ENCODE measurements at places on chromosomes 12 and 14.

DNA sequence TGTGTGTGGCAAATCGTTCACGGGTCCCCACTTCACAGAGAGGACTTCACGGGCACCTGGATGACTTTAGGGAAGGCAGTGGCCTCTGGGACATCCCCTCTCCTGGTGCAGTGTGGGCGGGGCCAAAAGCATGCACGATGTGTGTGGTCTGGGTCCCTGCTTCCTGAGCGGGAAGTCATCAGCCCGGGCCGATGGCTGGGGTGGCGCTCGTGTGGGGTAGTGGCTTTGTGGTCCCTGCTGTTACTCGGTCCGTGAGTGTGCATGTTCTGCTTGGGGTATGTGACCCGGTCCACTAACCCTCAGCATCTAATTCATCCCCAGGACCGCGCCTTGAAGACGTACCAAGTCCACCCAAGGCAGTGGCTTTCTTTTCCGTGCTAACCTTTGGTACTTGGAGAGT is 142.5 kb upstream of the RTL1 start:
- DNase-seq, result no peak

DNA sequence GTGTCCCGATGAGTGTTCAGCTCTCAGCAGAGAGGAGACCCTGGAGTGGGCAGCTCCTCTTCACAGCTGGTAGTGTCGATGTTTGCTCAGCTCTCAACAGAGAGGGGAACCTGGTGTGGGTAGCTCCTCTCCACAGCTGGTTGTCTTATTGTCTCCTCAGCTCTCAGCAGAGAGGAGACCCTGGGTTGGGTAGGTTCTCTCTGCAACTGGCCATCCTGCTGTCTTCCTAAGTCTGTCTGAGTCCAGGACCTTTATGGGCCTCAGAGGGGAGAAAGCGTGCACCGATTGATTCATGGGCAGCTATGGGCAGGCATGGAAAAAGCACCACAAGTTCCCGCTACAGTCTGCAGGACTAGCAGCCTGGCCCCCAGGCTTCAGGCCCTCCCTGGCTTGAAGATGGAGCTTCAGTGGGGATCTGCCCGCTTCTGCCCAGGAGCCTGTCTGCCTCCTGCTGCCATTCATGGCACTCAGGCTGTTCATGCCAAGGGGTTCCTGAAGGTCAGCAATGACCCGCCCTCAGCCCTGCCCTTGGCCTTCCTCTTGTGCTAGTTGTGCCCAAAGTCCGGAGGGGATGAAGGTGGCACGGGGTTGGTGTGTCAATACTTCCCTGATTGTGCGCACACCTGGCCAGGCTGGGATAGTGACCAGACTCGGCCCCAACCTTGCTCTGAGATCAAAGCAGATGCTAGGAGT is 224.2 kb downstream of the KCNC2 start:
- DNase-seq, result no peak

DNA sequence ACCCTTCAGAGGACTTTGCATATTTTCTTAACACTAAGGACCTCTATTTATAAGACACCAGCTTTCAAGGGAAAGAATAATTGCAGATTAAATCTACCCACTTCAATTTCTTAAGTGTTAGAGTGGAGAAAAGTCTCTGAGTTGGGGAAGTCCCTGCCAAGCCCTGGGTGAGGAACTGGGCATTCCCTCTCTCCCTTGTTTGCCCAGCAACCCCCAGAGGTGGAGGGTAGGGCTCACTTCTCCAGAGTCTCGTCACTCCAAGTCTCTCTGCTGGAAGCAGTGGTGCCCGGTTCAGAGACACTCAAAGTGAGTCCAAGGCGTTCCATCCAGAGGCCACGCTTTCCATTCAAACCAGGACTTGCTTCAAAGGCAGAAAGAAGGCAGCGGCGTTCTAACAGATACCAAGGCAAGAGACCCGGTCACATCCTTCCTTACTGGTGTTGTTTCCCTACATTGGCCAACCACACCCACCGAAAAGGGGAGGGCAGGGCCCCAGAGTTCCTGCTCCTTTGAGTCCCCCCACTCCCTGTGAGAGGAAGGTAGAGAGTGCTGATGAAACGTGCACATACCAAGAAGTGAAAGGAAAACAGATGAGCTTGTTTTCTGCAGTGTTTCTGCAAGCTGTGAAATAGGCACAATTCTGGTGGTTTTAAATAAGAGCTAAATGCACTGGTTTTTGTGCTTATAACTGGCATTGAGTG is 6.1 kb upstream of the BDKRB2 start:
- no peak for DNase-seq

DNA sequence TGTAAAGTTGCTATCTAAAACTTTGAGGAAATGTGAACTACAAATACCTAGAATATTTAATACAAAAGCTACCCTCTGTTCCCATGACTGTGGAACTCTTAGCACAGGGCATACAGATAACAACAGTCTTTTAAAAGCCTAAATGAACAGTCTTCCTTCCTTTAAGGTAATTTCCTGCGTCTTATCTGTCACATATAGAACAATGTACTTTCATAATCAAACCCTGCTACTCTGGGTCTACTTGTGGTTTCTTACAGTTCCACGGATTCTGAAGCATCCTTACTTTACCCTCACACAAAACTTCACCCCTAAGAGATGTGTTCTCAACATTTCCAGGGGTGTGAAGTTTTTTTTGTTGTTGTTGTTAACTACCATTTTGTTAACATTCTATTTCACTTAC is 5.1 kb downstream of the PKP2 start:
- no peak for DNase-seq

- DNase-seq, result no peak
These were observed 544.0 kb downstream of the GALC start for GRCh38 chr14:87449016-87449415.

GRCh38 chr14:60111732-60112131 is 20.0 kb downstream of the PCNX4 start:
- DNase-seq, result no peak

GRCh38 chr14:78162202-78162601 is 8.0 kb upstream of the NRXN3 start:
- DNase-seq, result no peak

DNA sequence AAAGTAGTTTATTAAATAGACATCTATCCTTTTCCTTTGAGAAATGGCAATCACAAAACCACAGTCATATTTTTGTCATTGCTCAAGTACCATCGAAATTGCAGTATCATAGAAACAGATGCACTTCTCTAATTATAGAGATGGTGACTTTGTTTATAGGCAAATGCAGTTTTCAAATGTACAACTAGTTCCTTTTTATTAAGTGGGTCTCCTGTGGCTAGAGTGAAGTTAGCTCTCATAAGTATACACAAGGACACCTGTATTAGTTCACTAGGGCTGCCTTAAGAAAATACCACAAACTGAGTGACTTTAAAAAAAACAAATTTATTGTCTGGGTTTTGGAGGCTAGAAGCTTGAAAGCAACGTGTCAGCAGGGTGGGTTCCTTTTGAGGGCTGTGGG is 62.8 kb downstream of the OTOGL start:
- DNase-seq, result no peak

- DNase-seq, result no peak
These were observed 364.1 kb upstream of the SFSWAP start for GRCh38 chr12:131346555-131347344.

GRCh38 chr12:24854908-24855307 is 94.0 kb downstream of the BCAT1 start:
- DNase-seq, result peak; percentile 62

GRCh38 chr14:74333909-74334308 is 14.4 kb upstream of the VRTN start:
- peak; percentile 61 for DNase-seq

DNA sequence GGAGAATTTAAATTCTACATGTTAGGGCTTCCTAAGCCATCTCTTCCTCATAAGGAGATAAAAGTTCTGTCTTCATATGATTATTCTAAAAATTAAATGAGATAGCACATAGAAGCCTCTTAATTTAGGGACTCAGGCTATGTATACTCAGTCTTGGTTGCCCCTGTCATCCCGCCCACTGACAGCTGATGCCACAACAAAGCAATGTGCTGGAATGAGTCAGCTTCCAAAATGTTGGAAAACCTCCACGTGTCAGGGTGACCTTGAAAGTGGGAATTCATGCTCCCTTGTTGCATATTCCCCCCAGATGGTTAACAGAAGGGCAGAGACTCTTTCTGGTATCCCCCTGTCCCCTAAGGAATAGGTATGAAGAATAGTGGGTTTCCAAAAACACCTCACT is 238.0 kb upstream of the DDHD1 start:
- DNase-seq, result peak; percentile 47

DNA sequence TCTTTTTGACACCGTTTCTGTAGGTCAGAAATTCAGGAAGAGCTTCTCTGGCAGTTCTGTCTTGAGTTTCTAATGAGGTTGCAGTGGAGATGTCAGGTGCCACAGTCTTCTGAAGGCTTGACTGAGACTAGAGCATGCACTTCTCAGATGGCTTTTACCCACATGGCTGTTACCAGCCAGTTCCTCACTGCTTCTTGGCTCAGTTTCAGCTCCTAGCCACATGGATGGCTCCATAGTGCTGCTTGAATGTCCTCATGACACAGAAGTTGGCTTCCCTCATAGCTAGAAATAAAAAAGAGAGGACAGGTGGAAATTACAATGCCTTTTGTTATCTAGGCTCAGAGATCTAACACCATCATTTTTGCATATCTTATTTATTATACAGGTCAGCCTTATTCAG is 38.1 kb upstream of the SLC2A13 start:
- no peak for DNase-seq

DNA sequence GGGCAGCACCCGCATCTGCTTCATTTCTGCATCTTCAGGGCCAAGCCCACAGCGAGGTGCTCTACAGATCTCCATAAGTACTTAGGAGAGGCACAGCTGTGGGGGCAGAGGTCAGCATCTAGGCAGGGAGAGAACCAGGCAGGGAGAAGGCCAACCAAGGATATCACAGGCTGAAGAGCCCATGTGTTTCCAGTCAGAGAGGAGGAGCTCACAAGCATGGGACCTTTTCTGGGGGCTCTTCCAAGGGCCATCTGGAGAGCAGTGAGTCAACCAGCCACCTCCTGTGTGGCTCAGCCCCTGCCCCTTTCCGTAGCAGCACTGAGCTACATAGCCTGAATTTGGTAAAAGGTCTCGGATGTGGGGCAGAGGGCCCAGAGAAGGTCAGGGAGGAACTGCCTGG is 78.5 kb downstream of the ARL6IP4 start:
- DNase-seq, result no peak

DNA sequence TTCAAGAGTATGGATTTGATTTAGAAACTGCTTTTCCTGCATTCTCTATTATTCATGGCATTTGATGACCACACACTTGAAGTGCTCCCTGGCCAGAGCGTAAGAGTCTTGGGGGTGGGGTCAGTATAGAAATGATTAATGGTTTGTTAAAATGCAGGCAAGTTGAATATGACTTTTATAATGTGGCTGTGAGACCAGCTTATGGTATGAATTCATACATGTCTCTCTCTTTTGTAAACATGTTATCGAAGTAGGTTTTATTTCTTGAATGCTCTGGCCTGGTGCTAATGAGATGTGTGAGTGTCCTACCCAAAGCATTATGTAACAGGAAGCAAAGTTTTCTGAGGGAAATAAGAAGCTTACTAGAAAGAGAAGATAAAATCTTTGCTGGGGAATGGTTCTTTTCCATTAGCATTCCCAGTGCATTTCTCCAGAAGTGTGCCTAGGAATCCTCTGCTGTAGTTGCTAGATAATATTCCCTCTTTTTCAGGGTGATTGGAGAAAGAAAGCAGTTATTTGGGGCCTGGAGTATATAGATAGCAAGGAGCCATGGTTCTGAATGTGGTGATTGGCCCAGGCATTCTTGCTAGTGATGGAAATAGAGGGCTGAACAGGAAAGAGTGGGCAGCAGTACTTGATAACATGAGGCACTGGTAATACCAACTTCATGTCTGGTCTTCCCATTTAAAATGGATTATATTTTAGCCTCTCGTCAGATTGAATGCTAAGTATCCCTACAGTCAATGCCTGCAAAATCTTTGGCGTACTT is 289.7 kb downstream of the RAD51B start:
- no peak for DNase-seq

DNA sequence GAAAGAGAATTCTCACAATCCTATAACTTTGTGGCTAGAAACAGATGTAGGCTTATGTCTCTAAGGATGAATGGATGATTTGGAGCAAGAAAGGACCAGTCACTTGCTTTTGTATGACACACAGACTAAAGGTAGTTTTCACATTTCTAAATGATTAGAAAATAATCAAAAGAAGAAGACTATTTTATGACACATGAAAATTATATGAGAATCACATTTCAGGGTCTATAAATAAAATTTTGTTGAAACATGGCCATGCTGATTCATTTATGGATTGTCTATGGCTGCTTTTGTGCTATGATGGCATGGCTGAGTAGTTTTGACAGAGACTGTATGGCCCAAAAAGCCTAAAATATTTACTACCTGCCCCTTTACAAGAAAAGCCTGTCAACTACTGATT is 49.4 kb upstream of the FRMD6 start:
- DNase-seq, result no peak

DNA sequence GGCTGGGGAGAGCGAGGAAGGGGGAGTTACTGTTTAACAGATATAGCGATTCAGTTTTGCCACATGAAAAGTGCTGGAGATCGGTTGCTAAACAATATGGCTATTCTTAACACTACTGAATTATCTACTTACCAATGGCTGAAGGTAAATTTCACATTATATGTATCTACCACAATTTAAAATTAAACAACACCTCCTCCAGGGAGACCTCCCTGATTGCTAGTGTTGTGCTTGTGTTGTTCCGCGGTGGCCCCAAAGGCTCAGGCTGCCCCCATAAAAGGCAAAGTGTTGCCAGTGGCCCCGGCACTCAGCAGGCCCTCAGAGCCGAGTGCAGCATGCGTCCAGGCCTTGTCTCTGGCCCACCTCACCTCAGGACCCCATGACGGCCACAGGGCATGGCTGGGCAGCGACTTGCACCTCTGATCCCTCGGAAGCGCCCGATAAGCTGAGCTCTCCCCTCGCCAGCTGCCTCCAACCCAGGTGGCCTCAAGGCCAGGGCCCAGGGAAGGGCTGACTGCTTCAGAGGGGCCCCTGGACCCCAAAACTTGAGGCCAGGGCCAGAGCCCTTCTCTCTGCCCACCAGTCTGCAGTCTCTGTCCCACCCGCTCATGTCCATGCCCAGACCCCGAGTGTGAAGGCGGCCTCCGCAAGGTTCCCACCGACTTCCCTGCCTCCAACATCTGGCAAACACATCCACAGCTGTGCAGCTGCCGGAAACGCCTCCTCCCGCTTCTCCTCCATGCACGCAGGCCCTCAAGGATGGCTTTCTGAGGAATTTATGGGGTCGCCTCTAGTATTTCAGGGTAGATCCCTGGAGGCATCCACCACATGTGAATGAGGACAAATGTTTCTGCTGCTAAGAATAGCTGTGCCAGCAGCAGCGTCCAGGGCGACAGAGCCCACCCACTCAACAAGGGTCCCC is 60.0 kb downstream of the NCOR2 start:
- DNase-seq, result no peak

- DNase-seq, result no peak
These were observed 335.8 kb upstream of the E2F7 start for GRCh38 chr12:77401064-77401769.

- no peak for DNase-seq
These were observed 96.3 kb upstream of the NAV3 start for GRCh38 chr12:77734214-77734883.

Data from brain microvascular endothelial cell (primary cell).